Posterior vena cava (tissue), 2 donors: ENCODE measurements at places on chromosomes 5 and 9. TPM values are rescaled to one million over a fixed set of nuclear protein-coding genes. Genes with fewer than 3 reads are reported as not detected.

DNA sequence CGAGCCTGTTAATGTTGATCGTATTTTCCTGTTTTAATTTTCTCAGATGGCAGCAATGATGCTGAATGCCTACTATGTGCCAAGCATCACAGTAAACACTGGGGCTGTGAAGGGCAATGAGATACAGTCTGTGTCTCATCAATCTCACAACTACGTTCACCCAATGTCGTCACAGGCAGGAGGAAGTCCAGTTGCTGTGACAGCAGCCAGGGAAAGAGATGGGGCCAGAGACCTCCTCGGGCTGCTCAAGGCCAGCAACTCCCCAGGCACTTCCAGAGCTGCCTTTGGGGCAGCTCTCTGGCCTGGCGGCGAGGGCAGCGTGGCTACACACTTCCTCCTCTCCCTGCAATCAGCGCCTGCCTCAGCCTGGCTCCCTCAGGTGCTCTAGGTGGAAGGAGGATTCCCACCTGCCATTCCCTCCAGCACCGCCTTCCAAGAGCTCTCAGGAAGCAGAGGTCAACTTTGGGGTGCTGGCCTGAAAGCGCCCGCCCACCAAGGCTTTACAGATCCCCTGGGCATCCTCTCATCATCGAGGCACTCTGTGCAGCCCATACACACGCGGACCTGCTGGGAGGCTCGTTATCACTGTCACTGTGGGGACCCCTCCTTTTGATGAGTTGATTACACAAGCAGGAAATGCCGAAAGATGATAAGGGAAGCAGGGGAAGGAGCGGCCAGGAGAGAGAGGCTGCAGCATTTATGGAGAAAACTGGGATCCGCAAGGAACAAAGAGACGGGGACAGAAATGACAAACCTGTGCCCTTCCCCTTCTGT, 159.2 kb downstream of the ZDHHC21 start:
- DNase-seq, result no peak

- no peak for DNase-seq
Observed at GRCh38 chr9:28136113-28136512, 562.8 kb upstream of the C9orf72 start.

GRCh38 chr5:113061846-113062780, 85.5 kb downstream of the DCP2 start:
- DNase-seq, result no peak

The UGT3A1 gene
- total RNA-seq, result not detected

DNA sequence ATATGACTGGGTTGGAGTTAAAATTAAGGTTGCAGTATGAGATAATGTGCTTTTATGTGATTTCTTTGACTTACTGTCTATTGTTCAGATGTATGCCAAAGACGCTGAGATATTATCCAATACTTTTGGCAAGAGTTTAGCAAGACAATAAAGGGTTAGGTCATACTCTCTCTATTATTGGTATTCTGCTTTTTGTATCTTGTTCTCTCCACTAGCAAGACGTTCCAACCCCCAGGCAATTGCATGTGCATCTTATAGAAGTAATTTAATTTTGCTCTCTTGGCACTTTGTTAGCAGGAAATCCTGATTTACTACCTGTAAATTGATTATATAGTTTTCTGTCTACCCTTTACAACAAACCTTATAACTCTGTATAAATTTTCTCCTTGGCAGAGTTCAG, 1093.6 kb downstream of the CDH9 start:
- DNase-seq, result no peak

DNA sequence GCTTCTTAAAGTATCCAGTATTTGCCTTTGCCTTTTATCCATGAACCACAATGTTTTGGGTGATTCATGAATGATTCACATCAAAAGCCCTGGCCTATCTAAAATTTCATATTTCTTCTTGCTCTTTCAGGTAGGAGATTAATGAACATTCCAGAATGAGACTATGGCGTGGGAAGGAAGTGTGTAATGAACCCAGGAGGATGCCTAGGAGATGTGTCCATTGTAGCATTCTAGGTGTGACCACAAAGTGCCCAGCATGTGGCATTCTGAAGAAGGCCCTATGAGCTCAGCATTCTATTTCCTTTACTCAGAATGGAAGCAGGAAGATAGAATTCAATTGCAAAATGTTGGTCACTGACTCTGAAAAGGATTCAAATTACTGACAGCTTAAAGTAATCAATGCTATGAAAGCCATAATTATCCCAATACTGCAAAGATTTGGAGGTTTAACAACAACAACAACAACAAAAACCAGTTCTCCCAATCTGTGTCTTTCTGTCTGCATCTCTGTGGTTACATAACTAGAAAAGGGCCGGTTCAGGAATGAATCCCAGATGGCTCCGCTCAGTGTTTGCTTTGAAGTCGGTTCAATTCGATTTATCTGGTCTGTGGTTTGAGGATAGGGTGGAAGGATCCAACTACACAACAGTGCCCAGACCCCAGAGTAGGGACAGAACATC, 126.7 kb downstream of the FOXD1 start:
- no peak for DNase-seq

DNA sequence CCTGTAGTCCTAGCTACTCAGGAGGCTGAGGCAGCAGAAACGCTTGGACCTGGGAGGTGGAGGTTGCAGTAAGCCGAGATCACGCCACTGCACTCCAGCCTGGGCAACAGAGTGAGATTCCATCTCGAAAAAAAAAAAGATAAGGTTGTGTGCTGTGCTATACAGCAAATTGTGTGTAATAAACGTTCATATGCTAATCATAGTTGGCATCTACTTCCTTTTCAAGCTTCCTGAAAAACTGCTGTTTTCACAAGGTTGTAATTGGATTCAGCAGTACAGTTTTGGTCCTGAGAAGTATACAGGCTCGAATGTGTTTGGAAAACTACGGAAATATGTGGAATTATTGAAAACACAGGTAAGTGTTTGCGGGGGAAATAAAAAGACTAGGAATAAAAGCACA, 25.5 kb downstream of the OTULINL start:
- DNase-seq, result no peak

DNA sequence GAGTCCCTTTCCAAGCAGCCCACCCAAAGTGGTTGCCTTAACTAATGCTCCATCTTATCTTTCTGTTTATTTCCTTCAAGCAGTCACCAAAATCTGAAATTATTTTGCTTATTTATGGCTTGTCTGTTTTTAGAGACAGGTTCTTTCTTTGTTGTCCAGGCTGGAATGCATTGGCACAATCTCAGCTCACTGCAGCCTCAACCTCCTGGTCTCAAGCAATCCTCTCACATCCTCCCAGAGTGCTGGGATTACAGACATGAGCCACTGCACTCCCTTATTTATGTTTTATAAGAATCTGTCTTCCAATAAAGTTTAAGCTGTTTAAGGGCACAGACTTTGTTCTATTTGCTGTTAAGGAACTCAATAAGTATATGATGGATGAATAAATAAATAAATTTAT, 133.7 kb downstream of the GABRB2 start:
- DNase-seq, result no peak

The FGFR4 gene
- total RNA-seq, result 1.5 TPM

The SLC34A3 gene
- total RNA-seq, result not detected

The ETF1 gene
- total RNA-seq, result 97.2 TPM

The PTGER4 gene
- total RNA-seq, result 10.1 TPM
